ENCODE measurements at places on chromosomes 7 and 10.

DNA sequence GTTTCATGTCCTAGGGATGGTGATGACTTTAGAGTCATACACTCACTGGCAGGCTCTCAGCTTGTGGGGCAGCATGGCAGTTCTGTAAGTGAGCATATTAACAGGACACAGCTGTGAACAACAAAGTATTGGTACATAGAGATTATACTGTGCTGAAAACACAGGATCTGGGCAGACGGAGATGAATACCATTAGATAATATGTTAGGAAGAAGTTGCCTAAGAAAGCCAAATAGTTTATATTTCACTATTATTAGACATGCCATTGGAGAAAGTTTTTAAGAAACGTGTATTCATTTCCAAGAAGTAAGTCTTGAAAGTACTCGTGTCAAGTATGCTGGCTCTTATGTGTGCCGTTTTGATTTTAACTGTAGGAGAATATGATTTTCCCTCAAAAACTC, 274.5 kb downstream of the INHBA start:
- DNase-seq = no peak

DNA sequence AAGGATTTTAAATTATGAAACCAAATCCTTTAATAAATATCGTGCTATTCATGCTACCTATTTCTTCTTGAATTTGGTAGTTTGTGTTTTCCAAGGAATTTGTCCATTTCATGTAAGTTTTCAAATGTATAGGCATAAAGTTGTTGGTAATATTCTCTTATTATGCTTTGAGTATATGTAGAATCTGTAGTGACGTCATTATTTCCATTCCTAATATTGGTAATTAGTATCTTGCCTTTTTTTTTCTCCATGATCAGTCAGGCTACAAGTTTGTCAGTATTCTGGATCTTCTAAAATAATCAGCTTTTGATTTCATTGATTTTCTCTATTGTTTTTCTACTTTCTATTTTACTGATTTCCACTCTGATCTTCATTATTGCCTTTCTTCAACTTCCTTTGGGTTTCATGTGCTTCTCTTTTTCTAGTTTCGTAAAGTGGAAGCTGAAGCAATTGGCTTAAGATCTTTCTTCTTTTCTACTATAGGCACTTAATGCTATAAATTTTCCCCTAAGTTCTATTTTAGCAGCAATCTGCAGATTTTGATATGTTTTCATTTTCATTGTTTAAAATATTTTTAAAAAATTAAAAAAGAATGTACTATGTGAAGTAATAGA, 156.5 kb upstream of the HDAC9 start:
- DNase-seq = no peak

DNA sequence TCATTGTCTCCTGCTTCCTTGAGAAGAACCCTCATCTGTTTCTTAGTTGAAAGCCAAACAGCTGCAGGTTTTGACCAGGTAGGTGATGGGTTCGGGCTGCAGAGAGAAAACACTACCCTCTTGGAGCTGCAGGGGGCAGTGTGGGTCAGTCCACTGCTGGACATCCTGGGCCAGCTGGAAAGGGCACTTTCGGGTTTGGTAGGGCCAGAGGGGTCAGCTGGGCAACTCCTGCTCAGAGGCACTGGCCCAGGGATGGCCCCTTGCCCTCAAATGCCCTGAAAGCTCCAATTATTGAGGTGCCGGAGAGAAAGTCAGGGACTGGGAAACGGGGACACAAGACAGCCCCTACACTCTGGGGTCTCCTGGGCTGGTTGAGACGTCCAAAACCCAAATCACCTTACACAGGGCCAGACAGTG, 90.7 kb downstream of the MKI67 start:
- DNase-seq = peak; percentile 8

DNA sequence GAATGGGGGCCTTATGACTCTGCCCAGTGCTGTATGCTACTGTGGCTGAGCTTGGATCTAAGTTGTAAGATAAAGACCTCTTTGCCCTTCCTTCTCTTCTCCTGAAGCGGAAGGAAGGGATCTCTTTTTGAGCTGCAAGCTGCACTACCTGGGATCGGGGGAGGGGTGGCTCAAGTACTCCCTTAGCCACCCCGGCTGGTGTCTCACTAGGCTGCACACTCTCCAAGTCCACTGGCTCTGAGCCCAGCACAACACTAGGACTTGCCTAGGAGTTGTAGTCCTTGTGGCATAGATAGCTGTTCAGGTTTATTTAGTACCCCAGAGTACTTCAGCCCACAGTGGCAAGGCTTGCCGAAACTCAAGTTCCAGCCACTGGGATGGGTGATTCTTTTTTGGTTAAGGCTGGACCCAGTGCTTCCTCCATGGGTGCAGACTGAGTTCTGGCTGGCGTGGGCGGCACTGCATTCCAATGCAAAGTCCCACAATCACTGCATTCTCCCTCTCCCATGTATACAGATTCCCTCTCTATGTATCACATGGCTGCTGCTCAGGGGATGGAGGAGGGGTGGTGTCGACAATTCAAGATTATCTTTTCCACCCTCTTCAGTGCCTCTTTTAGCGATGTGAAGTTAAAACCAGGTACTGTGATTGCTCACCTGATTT, 76.2 kb upstream of the SLC25A13 start:
- no peak for DNase-seq

DNA sequence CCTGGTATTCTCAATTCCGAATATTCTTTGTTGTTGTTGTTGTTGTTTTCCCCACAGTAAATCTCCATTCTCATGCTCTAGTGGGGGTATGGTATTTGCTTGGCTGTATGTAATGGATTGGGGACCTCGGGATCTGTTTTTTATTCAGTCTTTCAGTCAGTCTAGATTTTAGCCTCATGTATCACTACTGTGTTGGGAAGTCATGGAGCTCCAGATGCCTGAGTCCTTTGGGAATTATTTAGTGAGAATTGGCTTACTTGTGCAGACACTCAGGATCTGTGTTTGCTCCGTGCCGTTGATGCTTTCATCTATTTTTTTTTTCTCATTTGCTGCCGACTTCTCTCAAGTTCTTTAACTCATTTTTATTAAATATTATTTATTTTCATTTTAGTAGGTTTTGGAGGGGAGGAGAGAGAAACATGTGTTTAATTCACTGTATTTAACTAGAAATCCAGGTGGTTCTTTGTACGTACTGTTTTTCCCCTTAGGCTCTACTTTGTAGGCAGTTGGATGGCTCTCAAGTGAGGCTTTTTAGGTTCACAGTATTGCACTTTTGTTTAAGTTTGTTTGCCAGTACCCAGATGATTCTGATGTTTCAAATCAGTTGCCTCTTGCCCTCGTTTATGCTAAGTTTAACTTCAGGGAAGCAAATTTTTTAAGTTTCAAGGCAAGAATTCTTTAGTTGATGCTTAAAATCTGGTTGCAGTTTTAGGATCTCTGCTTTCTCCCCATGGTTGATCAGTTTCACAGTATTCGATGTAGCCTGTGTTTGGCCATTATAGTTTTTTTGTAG, 36.9 kb downstream of the ZNRF2 start:
- no peak for DNase-seq

DNA sequence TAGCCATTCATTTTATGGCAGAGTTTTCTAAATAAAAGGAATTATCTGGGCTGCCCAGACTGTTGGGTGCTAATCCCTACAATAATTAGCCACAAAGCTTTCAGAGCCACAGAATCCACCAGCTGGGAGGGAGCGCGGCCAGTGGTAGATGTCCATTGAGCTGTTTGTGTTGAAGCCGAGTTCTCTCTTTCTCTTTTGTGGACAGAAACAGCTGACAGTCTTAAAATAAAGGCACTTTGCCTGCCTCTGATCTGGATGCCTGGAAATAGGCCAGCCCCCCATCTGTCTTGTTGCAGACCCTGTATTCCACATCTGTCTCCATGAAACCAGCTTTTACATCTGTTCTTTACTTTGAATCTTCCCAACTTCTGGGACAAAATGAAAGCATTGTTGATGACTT, 66.1 kb downstream of the MTPN start:
- DNase-seq = no peak

DNA sequence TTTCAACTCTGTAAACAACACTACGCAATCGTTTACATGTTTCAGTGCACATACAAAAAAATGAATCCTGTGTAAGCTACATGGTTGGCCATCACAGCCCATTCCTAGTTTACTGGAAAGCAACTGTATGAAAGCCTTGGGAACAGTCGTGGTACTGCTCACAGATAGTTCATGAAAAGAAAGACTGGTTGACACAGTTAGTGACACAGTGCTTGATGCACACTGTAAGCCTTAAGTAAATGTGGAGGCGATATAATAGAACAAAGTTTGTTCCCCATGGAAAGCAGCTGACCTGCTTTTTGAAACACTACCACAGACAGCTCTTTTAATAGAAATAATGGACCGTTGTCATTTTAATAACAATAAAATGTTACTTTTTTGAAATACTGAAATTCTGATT, 5.1 kb downstream of the CACNA2D1 start:
- DNase-seq = no peak

DNA sequence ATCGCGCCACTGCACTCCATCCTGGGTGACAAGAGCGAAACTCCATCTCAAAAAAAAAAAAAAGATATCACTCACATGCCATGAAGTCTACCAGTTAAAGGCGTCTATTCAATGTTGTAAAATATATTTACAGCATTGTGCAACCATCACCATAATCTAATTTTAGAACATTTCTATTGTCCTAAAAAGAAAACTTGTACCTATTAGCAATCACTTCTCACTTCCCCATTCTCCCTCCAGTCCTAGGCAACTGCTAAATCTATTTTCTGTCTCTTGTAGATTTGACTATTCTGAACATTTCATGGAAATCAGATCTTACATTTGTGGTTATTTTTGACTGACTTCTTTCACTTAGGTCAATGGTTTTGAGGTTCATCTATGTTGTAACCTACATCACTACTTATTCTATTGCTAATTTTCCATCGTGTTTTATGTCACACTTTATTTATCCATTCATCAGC, 25.2 kb upstream of the OTUD1 start:
- peak; percentile 61 for DNase-seq

GRCh38 chr7:7790041-7790741, 71.8 kb upstream of the RPA3 start:
- DNase-seq = no peak

Data from RPMI8226 (cell line).